ENCODE measurements at places on chromosomes 7 and 10. TPM values are rescaled to one million over a fixed set of nuclear protein-coding genes. Genes with fewer than 3 reads are reported as not detected.

Gene ASL
- 4.5 TPM for total RNA-seq

Gene CBX3
- 201 TPM for total RNA-seq

Gene HYAL4
- total RNA-seq: not detected

Gene DNAH11
- 1.1 TPM for total RNA-seq

Gene SDK1
- 7.0 TPM for total RNA-seq

Gene WIPF3
- total RNA-seq: 5.6 TPM

Gene RET
- 0.94 TPM for total RNA-seq

Gene DPYSL4
- 40.6 TPM for total RNA-seq

Gene CYREN
- total RNA-seq: 15.1 TPM

Gene OR2A12
- total RNA-seq: not detected

DNA sequence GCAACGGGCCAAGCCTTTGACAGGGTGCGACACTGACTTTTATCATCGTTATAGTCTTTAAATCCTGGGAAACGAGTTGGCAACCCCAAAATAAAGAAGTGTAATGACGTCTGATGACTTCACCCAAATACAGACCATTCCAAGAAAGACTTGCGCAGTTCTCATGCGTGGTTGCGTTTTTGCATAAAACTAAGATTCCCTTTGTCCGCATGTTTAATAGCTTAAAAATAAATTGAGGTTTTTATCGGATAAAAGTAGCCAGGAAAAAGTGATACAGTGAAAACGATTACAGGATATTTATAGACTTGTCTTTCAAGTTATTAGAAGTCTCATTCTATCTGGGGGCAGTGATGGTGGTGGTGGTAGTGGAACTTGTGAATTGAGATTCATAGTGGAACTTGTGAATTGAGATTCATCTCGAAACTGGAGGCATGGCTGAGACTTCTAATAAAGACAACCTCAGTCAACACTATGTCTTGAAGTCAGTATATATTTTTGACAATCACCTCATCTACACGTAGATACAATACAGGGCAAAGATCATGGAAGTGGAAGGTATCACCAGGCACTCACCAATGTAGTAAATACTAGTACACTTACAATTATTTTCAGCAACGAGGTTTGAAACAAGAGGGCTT, 1.2 kb upstream of the NAMPT start:
- no peak for DNase-seq

DNA sequence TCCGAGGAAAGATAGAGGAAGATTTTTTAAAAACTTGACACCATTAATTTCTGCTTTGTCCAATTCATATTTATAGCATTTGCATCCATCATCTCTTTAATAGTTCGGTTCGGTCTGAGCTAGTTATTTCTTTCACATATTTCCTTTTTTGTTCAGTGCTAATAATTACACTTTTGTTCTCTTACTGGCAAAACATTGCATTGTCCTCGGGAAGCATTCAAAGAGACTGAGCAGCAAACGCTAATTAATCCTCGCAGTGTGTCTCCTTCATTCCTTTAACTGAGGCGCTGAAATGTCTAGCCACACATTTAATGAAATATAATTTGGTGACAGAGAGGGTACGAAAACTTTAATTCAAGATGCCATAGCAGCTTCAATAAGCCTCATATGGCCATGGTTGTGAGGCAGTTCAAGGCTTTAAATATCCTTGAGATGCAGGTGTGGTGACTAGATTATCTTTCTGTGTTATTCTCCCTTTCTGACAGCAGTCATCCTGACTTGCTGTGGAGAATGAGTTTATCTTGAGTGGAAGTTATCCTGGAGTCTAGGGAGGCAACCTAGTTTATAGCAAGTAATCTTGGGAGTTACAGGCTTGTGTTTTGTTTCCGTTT, 431.4 kb downstream of the SDK1 start:
- no peak for DNase-seq

GRCh38 chr7:15113752-15114151, 211.2 kb upstream of the DGKB start:
- DNase-seq: no peak

DNA sequence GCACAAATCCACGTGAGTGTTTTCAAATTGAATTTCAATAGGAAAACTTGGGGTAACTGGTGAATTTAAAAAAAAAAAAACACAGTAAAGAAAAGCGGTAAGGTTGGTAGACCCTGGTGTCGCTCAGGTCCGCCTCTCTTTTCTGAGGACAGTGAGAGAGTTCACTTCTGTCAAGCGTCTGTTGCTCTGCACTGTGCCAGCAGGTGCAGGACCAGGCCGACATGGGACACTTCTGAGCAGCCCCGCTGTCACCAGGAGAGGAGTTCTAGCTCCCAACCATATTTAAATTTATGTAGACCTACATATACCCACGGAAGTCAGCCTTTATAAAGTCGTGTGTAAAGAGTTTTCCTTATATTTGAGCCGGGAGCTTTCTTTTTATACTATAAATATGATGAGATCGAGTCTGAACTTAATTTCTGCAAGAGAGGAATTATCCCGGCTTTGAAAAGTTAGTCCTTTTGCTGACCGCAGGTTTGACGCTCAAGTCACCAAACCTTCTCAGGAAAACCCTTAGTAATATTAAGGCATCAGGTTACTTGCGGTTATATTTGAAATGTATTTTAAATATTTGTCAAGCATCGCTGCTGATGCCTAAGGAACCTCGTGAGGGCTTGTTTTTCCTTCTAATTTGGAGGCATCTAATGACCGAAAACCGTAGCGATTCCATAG, 531 bp downstream of the IKZF1 start:
- no peak for DNase-seq

DNA sequence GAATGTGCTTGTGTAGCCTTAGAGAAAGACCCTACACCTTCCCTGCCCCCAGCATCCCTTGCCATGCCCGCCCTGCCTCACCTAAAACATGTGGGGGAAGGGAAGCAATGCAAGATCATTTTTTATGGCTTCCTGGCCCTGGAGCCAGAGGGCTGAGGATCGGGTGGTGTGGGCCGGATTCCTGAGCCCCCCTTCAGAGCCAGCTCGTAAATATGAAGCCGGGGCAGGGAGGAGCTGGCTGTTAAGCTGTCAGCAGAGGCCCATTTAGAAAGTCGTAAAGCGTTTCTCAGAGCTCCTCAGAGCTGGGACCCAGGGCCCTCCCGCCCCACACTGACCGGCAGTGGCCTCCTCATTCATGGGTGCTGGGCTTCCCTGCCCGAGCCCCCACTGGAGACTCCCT, 23.9 kb downstream of the UNC5B start:
- no peak for DNase-seq

GRCh38 chr7:136063326-136063666, 86.1 kb upstream of the MTPN start:
- DNase-seq: no peak

GRCh38 chr7:30411173-30411572, 67.4 kb downstream of the NOD1 start:
- DNase-seq: no peak

- DNase-seq: no peak
Observed at GRCh38 chr7:155073922-155074321, 3.8 kb downstream of the HTR5A start.

GRCh38 chr7:130134106-130134636, 63.8 kb downstream of the KLHDC10 start:
- no peak for DNase-seq

DNA sequence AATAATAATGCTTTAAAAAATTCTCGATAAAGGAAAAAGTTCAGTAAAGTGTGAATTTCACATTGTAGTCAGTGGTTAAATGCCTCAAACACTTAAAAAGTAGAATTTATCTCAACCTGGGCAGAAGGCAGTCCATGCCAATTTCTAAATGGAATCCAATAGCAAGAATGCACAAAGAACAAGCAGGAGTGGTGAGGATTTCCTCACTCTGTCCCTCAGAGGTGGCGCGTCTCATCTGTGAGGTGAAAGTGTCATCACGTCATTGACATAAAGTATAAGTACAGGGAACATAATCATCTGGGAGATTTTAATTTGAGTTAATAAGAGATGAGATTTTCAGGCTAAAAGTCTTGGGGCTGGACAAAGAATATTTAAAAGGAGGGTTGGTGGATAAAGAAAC, 10.0 kb upstream of the PRKCQ start:
- DNase-seq: no peak

DNA sequence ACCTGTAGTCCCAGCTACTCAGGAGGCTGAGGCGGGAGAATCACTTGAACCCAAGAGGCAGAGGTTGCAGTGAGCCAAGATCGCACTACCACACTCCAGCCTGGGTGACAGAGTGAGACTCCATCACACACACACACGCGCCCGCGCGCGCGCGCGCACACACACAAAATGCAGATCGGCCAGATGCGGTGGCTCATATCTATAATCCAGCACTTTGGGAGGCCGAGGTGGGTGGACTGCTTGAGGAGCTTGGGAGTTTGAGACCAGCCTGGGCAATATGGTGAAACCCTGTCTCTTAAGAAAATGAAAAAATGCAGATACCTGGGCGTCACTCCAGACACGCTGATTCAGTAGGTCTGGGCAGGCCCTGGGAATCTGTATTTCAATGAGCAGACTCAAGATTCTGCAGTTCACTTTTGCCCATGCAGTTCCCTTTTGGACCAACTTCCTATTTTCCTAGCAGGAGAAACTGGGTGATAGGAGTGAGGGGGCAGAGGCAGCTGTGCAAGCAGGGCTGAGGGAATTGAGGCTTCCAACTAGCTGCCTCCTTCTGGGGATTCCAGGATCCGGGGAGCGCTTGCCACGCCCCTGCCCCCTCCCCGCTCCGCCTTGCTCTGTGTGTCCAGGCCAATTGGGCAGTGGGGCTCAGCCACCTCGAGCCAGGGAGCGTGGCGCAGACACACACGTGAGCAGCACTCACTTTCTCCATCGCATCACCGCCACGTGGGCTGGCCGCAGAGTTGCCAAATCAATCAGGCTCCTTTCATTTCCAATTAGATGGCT, 173.6 kb downstream of the SH3PXD2A start:
- no peak for DNase-seq

- DNase-seq: no peak
Observed at GRCh38 chr7:114622221-114622620, 207.6 kb downstream of the FOXP2 start.

GRCh38 chr7:115249080-115249479, 327.2 kb downstream of the MDFIC start:
- no peak for DNase-seq

GRCh38 chr7:105261689-105262088, 127.0 kb downstream of the SRPK2 start:
- DNase-seq: no peak

DNA sequence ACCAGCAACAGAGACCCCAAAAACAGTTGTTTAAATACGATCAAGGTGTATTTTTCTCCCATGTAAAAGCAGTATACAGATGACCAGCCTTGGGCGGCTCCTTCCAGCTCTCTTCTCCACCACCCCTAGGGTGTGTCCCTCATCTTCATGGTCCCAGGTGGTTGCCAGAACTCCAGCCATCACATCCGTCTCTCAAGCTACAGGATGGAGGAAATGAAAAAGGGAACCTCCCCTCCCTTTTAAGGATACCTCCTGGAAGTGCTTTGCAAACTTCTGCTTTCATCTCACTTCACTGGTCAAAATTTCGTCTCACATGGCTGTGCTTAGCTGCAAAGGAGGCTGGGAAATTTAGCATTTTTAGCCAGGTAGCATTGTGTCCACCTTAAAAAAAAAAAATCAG, 59.3 kb downstream of the C10orf105 start:
- no peak for DNase-seq

GRCh38 chr10:16816830-16817124, 447 bp downstream of the RSU1 start:
- no peak for DNase-seq

DNA sequence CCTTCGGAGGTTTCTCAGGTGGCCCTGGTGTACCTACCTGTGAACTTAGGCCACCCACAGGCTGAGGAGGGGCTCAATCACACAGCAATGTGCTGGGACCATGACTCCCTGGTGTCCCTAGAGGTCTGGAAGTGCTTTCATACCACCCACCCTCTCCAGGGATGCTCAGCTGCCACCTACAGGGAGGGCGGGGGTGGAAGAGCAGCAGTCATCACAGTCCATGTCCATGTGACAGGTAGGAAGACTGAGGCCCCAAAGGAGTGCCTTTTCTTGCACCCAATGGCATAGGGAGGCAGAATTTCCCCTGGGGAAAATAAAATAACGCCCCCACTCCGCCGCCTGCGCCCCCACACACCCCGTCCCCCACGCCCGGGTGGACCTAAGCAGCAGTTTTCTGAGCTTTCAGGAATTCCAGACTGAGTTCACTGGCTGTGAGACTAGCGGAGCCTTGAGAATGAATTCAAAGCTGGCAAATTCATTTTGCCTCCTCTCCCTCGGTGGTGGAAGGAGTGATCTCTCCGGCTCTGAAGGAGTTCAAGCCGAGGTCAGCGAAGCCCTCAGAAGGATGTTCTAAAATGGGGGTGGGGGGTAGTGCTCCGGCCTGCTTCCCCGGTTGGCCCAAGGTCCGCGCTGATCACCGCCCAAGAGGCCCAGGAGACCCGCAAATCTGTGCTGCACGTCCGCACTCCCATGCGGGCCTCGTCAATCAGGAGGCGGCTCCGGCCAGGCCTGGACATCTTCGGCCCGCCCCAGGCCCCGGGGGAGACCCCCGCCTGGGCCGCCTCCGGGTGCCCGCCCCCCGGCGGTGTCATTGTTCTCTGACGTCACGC, 2.1 kb upstream of the ZMIZ1 start:
- no peak for DNase-seq

GRCh38 chr7:93897680-93898079, 7.1 kb upstream of the TFPI2 start:
- no peak for DNase-seq

GRCh38 chr10:104835422-104835821, 194.3 kb downstream of the SORCS3 start:
- DNase-seq: no peak

GRCh38 chr10:71753091-71753959, 20.0 kb downstream of the VSIR start:
- DNase-seq: no peak

- DNase-seq: no peak
Observed at GRCh38 chr7:24304494-24305095, 20.6 kb downstream of the NPY start.

- peak; percentile 71 for DNase-seq
Observed at GRCh38 chr7:5425507-5426225, 2.0 kb upstream of the TNRC18 start.

DNA sequence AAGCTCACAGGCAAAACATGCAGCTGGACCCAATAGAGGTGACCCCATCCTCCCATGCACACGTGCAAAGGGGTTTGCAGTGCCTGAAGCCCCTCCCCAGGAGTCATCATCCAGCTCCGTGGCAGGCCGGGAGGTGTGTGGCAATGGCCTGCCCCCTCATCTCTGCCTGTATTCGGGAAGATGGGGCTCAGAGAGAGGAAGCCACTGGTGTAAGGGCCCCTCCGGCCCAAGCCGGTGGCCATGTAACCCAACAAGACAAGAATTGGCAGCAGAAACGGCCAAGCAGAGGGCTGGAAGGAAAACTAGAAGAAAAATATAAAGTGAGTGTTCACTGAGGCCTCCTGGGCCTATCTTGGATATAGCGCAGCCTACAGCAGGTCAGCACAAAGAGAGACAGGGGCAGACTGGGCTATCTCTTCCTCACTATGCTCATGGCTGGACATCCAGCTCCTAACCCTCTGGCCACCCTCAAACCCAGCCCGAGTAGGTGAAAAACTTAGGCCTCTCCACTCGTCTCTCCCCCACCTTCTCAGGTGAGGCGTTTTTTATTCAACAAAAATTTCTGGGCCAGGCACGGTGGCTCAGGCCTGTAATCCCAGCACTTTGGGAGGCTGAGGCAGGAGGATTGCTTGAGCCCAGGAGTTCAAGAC, 158.1 kb downstream of the CCDC3 start:
- DNase-seq: no peak

- no peak for DNase-seq
Observed at GRCh38 chr10:30727524-30727923, 98.0 kb upstream of the LYZL2 start.

GRCh38 chr10:114697061-114697598, 39.1 kb upstream of the ABLIM1 start:
- no peak for DNase-seq

- DNase-seq: peak; percentile 6
Observed at GRCh38 chr7:14691597-14692203, 210.9 kb downstream of the DGKB start.

- no peak for DNase-seq
Observed at GRCh38 chr10:101935431-101935830, 91.8 kb upstream of the KCNIP2 start.
